ENCODE measurements at places on chromosomes 7 and 10.
A peak's percentile ranks its signal among the peaks of the same experiment; 100 is the strongest.

- no peak for DNase-seq
These were observed 348.2 kb upstream of the GRM3 start for GRCh38 chr7:86295526-86295925.

DNA sequence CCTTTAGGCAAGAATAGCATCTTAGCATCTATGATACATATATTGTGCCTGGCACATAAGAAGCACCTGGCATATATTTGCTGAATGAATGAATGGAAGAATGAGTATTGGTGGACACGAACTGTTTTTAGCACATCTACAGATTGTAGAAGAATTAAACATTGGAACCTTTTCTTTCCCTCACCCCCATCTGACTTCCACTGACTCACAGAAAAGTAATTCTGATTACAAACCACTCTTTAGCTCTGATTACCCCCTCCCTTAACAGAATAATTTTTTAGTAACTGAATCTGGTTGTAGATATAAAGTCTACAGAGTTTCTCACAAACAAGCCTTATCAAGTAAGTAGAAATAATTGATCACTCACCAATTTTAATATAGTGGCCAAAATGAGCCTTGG is 31.9 kb downstream of the SLC26A4 start:
- no peak for DNase-seq

- DNase-seq, result peak; percentile 55
These were observed 6.6 kb downstream of the NPC1L1 start for GRCh38 chr7:44534501-44534900.

DNA sequence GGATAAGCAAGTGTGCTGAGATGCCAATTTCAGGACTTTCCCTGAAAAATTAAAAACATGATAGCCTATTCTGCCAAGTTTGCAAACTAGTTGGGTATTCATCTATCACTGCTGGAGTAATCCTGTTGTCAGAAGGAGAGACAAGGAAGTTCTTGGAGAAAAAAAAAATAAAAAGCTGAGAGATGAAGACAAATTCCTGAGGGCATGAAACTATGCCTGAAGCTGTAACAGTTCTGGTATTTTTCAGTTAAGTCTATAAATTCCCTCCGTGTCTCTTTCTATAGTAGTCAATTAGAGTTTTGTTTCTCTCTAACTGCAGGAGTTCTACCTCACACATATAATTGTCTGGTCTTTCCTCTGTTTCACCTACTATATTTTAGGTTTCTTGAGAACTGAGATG is 95.7 kb downstream of the DGKB start:
- DNase-seq, result no peak

DNA sequence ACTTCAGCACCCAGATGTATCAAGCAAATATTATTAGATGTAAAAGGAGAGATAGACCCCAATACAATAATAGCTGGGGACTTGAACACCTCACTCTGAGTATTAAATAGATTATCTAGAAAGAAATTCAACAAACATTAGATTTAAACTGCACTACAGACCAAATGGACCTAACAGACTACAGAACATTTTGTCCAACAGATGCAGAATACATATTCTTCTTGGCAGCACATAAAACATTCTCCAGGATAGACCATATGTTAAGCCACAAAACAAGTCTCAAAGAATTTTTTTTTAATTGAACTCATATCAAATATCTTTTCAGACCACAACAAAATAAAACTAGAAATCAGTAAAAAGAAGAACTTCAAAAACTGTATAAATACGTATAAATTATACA is 130.4 kb downstream of the MTERF1 start:
- DNase-seq, result no peak

DNA sequence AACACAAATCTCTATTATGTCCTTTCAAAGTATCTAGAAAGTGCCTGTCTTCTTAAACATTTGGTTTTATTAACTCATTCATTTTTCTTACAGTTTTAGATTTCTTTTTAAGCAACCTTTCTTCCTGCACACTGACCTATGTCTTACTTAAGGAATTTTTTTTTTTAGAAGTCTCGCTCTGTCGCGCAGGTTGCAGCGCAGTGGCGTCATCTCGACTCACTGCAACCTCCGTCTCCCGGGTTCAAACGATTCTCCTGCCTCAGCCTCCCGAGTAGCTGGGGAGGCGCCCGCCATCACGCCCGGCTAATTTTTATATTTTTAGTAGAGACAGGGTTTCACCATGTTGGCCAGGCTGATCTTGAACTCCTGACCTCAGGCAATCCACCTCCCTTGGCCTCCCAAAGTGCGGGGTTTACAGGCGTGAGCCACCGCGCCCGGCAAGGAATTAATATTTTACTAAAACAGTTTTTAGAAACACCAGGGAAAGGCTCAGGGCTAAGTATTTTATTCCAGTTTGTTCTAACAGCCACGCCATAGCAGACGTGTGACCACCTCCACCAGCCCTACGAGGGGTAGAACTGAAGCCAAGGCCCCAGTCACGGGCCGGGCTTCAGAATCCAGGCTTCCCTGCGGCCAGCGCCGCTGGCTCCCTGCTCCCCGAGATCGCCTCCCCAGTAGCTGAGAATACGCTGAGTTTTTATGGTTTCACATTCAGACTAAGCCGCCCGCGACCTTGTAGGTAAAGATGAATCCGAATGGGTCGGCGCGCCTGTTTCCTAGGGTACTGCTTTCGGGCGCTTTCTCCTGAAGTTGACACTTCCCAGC is 941 bp upstream of the LUC7L2 start:
- peak; percentile 54 for DNase-seq

GRCh38 chr10:25641595-25641994 is 292.4 kb upstream of the MYO3A start:
- DNase-seq, result no peak

GRCh38 chr7:22675421-22675820 is 51.6 kb upstream of the IL6 start:
- DNase-seq, result no peak

DNA sequence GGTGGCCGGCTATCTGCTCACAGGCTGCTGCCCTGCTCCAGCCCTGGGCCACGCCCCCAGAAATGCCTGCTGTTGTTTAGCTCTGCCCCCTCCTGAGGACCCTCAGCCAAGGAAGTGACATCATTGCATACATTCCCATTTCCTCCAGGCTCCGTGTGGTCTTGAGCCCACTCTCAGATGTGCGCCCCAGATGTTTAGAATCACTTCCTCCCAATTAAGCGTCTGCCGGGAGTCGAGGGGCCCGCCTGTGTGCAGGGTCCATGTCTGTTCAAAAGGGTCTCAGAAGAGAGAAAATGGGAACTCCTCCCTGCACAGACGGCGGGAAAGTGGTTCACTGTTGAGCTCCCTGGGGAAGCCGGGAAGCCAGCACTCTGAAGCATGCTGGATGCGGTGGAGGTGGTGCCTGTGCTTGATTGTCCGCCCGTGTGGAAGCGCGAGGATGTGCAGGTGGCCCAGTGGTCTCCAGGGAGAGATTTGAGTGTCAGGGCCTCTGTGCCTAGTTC is 116.9 kb upstream of the PPIF start:
- DNase-seq, result no peak

GRCh38 chr10:131982185-131982756 is 548 bp upstream of the BNIP3 start:
- no peak for DNase-seq

DNA sequence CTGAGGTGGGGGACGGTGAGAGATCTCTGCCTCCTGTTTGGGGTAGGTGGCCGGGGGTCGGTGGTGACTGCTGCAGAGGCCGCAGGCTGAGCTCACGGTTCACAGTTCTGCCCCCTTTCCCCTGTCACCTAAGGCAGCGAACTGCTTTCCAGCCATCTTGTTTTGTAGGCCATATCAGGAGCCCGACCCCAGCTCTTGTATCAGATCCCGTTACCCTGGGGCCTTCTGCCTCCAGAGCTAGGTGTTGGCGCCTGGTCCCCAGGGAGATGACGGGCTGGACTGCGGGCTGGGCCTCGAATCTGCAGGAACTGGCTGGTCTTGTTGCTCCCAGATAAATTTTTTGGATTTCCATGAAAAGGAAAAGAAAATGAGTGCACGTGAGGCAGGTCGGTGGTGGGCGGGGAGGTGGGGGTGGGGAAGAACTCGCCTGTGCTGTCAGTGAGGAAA is 183.0 kb downstream of the DNAJB6 start:
- peak; percentile 19 for DNase-seq
